ENCODE measurements at places on chromosomes 7 and 10.

- DNase-seq, result no peak
Observed at GRCh38 chr7:35768346-35768745, 32.5 kb upstream of the SEPTIN7 start.

DNA sequence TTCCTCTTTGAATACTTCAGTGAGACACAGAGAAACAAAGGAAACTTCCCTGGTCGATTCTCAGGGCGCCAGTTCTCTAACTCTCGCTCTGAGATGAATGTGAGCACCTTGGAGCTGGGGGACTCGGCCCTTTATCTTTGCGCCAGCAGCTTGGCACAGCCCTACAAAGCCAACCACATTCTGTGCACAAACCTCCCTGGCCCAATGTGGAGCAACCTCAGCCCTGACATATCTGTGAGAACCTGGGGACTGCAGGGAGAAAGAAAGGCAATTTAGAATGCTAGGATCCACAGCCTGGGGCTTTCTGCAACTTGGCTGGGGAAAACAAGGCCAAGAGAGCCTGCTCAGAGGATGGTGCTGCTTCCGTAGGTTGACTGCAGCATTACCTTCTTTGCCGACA is 63.5 kb upstream of the PRSS58 start:
- DNase-seq, result no peak

DNA sequence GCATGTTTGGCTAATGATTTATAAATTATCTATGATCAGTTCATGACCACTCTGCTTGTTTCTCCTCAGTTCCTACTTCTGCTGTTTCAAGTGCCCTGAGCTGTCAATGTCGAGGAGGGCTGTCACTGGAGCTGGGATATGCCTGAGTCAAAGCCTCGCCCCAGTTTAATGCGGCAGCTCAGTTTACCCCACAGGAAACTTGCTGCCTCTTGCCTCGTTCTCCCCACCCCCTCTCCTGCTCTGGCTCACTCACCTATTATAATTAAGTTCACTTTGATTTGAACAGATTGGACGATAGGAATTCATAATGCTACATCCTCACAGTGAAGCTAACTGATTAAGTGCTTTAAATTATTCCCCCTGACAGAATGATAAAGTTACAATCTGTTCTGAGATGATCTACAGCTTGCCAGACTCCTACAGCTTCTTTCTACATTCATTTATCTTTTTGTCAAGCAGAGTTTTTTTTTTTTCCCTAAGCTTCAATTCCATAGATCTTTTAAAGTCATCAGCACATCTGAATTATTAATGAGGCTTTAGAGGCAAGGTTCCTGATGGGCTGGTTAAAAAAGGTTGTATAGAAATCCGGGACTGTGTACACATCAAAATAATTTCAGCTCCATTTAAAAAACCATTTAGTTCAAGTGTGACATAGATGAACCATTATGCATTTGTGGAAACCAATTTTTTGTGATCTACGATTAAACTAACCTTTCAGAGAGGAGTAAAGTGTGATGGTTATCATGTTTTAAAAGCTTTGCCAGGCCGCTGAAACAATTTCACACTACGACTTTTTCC is 758.3 kb downstream of the KCNMA1 start:
- no peak for DNase-seq

DNA sequence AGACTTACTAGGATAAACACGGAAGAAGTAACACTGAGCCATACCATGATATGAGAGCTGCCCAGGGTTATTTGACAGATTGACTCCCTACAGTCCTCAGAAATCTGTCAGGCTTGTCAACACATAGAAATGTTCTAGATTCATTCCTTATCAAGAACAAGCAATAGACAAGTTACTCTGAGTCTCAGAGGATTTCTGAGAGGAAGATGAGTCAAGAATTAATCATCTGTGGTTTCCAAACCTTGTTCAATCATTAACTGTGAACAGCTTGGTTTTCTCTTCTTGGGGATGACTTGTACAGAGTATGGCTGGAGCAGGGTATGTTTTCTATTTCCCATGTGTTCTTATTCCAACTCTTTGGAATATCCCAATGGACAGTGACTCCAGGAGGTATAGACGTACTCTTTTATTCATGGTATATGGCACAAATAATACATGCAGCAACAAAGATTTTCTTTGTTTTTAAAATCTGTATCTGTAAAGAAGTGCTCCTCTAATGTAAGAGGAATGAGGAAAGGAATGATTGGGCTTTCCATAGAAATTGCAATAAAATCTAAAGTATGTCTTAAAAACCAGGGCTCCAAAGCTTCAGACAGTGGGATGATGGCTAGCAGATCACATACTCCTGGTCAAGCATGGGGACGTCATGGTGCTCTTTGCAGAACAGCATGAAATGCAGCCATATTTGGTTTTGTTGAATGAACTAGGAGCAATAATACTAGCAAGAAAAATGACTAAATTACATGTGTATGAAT is 11.9 kb upstream of the SFR1 start:
- no peak for DNase-seq

DNA sequence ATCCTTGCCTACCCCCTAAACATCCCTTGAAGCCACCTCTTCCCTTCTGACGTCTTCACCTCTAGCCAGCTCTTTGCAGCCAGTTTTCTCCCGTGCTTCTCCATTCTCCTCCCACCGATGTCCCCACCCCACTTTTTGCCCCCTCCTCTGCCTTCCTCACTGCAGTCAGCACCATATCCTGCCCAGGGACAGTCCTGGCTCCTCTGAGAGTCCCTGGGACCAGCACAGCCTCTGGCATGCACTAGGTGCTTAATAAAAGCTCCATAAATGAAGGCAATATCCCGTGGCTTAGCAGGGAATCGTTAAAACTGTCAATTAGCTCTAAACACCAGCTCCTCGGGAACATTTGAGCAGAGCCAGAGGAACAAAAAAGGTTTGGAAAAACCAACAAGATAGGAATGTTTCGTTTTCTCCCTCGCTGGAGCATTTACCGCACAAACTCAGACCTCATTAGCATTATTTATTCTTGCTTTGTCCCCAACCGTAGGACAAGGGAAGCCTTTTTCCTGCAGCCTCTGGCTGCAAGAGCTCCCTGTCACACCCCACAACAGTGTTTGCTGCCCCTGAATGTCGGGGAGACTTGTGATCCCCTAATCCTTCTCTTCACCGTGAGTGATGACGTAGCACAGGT is 16.1 kb downstream of the MYL10 start:
- DNase-seq, result no peak

- no peak for DNase-seq
Observed at GRCh38 chr7:103538964-103539709, 93.1 kb upstream of the SLC26A5 start.

GRCh38 chr7:150961510-150962289 is 16.4 kb downstream of the KCNH2 start:
- no peak for DNase-seq

DNA sequence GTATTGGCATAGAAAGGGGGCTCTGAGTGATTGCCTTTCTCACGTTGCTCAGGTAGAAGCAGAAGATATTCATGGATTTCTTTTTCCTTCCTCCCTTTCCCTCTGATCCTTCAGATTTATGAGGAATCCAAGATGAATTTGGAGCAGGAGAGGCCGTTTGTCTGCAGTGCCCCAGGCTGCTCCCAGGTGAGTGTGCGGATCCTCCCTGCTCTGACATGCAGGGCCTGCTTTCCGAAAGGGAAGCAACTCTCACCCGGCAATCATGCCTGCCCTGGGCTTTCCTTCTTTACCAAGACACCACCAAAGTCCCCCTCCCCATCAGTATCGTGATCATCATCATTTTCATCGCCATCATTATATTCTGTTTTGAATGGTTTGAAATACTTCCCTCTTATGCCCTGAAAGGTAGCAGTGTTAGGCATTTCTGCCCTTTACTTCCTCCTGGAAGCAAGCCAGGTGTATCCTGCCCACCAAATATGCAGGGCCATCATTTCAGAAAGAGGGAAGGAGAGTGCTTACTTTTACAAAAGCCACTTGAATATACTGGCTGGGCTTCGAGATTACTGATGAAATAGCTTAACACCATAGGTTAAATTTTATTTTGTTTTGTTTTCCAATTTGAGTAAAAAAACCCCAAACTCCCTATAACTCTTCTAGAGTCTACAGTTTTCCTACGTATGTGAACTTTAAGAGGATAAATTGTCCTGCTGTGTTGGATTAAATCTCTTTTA is 75.9 kb downstream of the CREB5 start:
- no peak for DNase-seq

Measured in T-helper 2 cell (primary cell).